ENCODE measurements at places on chromosomes 12 and 14.

DNA sequence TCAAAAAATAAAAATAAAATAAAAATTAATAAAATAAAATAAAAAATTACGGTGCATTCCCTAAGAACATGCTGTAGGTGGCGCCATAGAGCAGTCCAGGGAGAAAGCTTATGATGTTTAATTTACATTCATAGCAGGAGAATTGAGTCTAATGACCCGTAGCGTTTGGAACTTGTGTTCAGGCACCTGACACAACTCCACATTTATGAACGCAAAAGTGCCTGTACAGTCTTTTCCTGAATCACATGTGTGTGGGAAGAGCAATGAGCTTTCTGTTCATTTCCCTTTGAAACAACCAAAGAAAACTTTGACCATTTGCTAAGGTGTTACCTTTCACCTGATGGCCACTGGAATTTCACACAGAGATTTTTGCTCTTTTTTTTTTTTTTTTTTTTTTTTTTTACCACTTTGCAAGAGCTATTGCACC is 60.6 kb upstream of the KCNA1 start:
- peak; percentile 39 for DNase-seq

- peak; percentile 20 for DNase-seq
Observed at GRCh38 chr12:132986885-132987225, 688 bp downstream of the ZNF26 start.

- DNase-seq: no peak
Observed at GRCh38 chr14:68401855-68402254, 391.0 kb downstream of the ZFP36L1 start.

- peak; percentile 22 for DNase-seq
Observed at GRCh38 chr12:49868952-49869815, 26.3 kb upstream of the BCDIN3D start.

DNA sequence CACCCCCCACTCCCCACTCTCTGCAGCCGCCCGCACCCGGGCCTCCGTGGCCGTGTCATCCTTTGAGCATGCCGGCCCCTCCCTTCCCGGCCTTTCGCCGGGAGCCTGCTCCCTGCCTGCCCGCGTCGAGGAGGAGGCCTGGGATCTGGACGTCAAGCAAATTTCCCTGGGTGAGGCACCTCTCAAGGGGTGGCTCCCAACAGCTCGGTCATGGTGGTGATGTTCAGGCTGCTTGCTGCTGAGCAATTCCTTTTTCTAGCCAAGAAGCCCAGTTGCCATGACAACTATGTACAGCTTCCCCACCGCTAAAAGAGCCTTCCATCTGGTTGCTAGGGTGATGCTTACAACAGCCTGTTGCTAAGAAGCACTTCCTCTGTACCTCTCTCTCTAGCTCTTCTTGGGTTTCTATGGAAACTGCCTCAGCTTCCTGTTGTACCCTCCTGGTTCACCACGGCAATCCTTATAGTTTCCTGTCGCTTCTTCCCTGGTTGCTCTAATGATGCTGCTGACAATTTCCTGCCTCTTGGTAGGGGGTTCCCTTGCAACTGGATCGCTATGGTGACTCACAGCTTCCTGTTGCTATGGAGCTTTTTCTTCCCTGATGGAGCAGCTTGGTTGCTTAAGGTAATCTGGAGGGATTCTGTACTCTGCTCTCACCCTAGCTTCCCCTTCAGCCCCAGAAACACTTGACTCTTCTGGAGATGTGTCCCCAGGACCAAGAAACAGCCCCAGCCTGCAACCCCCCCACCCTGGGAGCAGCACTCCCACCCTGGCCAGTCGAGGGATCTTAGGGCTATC is 11.0 kb downstream of the ZNF219 start:
- DNase-seq: no peak

- no peak for DNase-seq
Observed at GRCh38 chr14:39492267-39492666, 60.0 kb upstream of the FBXO33 start.

DNA sequence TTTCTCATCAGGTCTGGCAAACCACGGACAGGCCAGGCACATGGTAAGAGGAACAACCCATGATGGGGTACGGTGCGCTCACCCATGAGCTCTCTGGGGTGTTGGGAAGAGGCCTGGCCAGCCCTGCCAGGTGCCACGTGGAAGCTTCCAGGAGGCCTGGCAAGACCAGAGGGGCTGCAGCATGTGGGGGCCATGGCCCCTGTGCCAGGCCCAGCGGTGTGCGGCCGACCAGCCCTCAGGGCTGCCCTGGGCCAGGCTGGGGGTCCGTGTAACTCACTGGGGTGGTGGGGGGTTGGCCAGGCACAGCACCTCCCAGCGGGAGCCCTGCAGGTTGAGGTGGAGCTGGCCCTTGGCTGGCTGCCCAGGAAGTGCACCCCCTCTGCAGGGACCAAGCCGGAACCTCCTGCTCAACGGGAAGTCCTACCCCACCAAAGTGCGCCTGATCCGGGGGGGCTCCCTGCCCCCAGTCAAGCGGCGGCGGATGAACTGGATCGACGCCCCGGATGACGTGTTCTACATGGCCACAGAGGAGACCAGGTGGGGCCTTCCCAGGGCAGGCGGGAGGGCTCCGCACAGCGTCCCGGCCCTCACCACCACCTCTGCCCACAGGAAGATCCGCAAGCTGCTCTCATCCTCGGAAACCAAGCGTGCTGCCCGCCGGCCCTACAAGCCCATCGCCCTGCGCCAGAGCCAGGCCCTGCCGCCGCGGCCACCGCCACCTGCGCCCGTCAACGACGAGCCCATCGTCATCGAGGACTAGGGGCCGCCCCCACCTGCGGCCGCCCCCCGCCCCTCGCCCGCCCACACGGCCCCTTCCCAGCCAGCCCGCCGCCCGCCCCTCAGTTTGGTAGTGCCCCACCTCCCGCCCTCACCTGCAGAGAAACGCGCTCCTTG is 4.9 kb upstream of the CRIP2 start:
- no peak for DNase-seq

- DNase-seq: peak; percentile 37
Observed at GRCh38 chr12:38921025-38921677, 15.8 kb upstream of the CPNE8 start.

GRCh38 chr12:40105515-40106201 is at the start of gene SLC2A13:
Gene SLC2A13, minus strand, starts transcription at chr12:40106081. Its CDS starts 273 bp downstream, at chr12:40105808.
- peak; percentile 69 for DNase-seq

DNA sequence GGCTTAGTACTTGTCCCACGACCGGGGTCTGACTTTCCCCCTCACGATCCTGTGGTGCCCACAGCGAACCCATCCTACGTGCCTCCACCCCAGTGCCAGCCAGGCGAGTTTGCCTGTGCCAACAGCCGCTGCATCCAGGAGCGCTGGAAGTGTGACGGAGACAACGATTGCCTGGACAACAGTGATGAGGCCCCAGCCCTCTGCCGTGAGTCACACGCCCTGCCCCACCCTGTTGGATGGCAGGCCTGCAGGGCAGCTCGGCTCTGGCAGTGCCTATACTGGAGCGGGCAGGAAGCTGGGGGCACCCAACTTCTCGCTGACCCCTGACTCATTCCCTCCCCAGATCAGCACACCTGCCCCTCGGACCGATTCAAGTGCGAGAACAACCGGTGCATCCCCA is 18.3 kb upstream of the LRP1-AS start:
- peak; percentile 96 for DNase-seq

- DNase-seq: no peak
Observed at GRCh38 chr12:132672116-132672515, 15.0 kb downstream of the POLE start.

DNA sequence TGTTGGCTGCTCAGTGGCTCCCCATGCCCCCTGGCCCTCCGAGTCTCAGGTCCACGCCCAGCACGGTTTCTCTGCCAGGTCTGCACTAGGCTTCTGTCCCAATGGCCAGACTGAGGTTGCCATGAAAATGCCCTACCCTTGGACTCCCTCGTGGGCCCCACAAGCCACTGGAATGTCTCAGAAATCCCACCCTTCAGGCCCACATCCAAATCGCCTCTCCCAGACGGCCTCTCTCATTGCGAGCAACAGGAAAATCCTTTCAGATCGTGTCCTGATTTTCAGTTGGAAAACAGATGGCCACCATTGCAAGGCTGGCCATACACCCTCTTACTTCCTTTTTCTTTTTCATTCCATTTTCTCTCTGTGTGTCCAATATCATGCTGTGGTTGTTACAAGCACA is 77.3 kb downstream of the IRF2BPL start:
- DNase-seq: no peak

- no peak for DNase-seq
Observed at GRCh38 chr12:89180496-89180895, 171.8 kb downstream of the DUSP6 start.

DNA sequence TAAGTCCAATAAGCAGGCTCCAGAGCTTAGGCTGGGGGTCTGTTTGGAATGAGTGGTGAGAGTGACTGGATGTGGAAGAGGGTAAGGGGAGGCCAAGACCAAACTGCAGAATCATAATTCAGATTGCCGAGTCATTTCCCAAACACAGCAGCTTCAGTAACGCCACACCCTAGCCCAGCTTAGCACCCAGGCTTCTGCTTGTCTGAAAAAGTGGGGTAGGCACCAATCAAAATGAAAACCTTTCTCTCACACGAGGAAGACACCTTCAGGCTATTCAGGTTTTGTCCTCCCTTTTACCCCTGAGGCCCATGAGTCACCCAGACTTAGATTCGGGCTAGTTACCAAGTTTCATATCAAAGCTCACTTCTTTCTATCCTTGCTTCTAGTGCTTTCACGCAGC is 306.1 kb downstream of the DAD1 start:
- DNase-seq: no peak

DNA sequence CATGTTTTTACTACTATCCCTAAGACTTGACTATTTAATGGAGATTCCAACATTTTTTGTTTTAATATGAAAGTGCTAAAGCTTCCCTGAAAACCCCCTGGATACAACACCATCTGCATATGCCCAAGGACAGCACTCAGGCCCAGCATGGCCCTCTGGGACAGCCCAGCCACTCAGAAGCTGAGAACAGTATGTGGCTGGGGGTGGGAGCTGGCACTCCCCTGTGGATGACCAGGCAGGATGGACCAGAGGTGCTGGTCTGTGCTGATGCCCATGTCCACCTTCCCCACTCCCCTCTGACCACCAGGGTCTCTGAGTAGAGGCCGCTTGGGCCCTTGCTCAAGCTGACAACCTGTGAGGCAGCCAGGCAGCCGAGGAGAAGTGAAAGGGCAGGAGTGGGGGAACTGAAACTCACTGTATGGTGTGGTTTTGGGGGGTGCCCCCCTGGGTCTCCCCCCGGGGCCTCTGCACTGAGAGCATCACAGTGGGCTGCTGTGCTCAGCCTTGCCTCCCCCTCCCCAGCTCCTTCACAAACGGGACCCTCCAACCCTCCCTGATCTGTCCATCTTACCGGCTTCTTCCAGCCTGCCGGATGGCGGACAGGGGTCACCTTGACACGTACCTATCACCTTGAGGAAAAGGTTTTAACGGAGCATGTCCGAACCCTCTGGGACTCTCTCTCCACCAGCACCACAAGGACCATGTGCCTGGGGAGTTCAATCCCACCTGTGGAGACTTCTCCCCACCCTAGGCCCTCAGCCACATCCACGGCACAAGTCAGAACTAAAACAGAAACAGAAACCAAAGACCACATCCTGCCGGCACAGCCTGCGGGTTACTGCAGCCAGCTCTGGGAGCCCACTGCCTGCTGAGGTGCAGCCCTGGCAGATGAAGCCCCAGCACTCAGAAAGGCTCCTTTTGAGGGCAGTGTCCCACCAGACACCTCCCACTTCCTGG is at the start of gene TMEM229B:
Gene TMEM229B, minus strand, starts transcription at position 785 of the 957 bp plus-strand sequence. CDS start 14,798 bp downstream, outside the sequence.
- no peak for DNase-seq

DNA sequence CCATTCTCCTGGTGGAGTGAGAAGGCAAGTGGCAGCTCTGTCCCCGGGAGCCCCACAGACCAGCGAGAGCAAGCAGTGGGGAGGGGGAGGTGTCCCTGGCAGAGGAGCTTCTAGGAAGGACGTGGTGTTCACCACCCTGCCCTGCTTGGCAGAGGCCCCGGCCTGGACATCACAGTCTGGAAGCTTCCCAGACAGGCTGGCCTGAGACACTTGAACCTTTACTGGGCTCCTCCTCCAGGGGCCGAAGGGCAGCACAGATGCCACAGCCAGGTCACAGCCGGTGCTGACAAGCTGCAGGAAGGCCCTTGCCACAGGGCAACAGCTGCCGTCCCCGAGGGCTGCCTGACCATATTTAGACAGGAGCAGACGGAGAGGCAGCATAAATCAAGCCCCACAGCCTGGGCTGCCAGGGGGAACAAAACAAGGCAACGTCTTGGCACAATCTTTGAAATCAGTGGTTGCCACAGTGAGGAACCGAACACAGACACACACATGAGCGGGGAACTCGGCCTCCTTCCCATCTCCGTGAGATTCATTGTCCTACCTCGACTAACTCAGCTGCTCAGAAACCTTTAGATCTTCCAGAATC is 28.5 kb downstream of the PRIMA1 start:
- DNase-seq: no peak

DNA sequence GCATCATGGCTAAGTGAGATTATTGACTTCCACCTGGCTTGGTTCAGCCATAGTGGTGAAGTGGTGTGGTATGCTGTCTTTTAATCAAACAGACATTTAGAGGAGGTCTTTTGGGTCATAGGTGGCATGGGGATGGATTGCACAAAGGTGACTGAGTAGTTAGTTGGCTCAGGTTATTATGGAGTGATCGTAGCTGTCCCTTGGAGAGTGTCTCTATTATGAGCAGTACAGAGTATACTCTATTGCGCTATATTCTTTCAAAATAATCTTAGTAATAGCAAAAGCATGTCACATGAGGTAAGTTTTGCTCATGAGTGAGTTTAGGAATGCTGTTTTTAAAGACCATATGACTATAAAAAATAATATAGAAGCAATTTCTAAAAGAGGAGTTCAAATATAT is 60.4 kb downstream of the RASSF8 start:
- no peak for DNase-seq

Data from A549 (cell line).